ENCODE measurements at places on chromosomes 7 and 10.

GRCh38 chr10:104631946-104632345, 9.1 kb upstream of the SORCS3 start:
- no peak for DNase-seq

- no peak for DNase-seq
These were observed 2.8 kb upstream of the LBX1 start for GRCh38 chr10:101231912-101232689.

DNA sequence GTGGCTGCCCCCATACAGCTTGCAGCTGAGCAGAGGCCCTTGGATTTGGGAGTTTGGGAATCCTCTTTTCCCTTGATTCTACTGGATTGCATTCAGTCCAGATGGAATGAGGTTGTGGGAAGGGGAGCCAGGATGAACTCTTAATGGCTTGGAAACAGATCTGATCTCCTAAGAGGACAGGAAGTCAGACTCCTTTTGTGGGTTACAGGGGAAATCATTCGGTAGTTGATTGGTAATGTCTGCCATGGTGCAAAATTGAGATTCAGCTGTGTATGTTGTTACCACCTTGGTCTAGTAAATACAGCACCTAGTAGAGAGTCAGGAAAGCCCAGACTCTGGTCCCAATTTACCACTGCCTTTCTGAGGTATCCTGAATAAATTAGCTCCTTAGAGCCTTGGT, 144.2 kb upstream of the TNRC18 start:
- DNase-seq: no peak

DNA sequence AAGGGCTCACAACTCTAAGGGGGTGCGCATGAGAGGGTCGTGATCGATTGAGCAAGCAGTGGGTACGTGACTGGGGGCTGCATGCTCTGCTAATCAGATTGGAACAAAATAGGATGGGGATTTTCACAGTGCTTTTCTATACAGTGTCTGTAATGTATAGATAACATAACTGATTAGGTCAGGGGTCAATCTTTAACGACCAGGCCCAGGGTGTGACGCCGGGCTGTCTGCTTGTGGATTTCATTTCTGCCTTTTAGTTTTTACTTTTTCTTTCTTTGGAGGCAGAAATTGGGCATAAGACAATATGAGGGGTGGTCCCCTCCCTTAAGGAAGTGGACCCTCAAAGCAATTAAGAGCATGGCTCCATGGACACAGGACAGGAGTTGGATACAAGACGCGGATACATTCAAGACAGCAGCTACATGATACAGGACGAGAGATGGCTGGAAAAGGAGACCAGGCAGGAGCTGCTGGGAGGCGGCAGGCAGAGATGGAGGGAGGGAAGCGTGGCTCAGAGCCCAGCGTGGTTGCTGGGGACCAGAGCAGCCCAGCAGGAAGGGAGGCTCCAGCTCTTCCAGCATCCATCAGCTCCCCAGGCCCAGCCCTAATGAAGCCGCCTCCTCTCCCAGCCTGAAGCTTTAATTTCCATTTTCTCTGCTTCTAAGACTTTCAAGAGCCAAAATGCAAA, 31.6 kb downstream of the GSDME start:
- DNase-seq: no peak

- no peak for DNase-seq
These were observed 208.9 kb upstream of the INHBA start for GRCh38 chr7:41911792-41912191.

DNA sequence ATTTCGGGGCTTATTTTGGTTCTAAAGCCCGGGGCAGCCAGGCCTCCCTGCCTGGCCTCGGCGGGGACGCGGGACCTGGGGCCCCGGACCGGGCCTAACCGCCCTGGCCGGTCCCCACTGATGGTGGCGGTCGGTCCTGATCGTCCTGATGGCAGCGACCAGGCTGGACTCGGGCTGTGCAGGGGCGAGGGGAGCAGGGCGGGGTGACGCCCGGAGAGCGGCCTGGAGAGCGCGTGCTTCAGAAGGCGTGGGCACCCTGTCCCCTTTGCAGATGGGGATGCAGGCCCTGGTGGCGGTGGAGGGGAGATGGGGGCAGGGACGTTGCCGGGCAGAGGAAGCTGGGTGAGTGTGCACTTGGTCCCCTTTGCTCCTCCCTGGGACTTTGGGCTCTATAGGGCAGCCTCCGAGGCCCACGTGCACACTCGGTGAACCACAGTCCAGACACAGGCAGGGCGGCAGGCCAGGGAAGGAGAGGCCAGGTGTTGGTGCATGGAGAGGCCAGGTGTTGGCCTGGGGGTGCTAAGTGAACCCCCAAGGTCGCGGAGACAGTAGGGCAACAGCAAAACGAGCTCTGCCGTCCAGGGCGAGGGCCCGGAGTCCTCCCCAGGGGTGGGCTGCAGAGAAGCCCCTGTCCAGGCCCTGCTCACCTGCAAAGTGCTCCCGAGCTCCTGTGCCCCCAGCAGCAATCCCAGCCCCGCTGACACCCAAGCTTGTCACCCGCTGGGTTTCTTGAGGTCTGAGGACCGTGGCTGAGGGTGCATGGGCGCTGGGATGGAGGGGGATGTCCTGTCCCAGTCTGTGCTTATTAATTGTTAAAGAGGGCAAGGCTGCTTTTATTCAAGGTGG, 42.4 kb upstream of the FAM20C start:
- no peak for DNase-seq

- DNase-seq: peak; percentile 37
These were observed 27.9 kb downstream of the MTURN start for GRCh38 chr7:30162622-30163124.

DNA sequence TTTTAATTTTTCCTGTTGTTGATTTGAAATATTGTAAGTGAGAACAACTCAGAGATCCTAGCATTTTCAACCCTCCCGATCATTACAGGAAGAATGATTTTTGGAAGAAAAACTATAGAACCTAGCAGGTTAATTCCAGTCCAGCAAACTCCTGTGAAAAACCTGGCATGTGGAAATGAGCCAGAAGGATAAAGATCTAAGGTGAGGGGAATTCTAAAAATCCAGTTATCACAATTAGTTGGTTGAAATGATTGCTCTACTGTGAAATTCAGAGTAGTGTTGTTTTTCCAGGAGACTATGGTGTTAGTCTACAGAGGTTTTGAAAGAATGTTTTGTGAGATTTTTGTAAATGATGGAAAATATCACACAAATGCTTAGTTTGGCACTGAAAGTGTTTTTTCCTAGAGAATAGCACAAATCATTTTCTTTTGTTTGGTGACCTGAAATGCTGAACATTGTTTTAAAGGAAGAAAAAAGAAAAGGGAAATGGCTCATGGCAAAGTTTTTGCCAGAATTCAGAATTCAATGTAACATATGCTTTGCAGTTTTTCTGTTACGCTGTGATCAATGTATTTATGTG, 152.4 kb upstream of the SLC26A5 start:
- no peak for DNase-seq

DNA sequence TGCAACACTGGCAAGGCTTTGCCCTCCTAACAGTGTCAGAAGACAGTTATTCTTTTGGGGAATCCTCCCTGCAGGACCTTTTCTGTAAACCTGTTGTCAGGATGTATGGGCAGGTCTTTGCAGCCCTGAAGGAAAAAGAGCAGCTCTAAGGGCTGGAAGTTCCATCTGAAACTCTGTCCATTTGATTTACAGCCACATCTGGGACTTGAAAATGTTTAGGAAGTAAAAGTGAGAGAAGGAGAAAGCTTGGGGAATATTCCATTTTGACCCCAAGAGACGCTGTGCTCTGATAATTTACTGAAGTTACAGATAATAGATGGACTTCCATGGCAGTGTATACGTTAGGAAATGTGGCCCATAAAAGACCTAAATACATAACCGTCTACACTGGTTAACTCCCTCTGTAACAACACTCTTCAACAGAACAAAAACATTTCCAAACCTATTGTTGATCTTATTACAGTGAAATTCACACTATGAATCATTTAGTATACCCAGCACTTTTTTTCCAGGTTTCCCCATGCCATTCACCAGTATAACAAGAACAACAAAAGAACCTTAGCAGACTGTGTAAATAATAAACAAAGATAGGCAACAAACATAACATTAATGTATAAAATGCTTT, 89.1 kb downstream of the KIAA1549 start:
- DNase-seq: no peak

- DNase-seq: no peak
These were observed 7.7 kb downstream of the PNLIP start for GRCh38 chr10:116553378-116553980.

GRCh38 chr7:1340461-1341360, 108.0 kb downstream of the UNCX start:
- DNase-seq: no peak

DNA sequence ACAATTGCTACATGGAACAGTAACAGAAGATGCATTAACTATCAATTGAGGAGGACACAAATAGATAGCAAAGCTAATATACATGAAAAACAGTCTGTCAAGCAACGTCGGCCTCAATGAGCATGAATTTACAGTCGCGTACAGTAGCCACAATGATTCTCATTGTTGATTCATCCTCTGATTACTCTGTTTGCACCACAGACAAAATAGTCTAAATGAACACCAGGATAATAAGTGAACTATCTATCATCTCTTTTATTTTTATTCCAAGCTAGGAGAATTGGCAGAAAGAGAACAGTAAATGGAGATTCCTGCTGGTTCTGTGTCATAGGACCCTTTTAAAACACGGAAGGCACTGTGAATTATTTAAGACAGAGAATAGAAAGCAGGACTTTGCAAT, 108.5 kb downstream of the EVX1 start:
- no peak for DNase-seq

- no peak for DNase-seq
These were observed 17.9 kb upstream of the EIF3B start for GRCh38 chr7:2336626-2337299.

DNA sequence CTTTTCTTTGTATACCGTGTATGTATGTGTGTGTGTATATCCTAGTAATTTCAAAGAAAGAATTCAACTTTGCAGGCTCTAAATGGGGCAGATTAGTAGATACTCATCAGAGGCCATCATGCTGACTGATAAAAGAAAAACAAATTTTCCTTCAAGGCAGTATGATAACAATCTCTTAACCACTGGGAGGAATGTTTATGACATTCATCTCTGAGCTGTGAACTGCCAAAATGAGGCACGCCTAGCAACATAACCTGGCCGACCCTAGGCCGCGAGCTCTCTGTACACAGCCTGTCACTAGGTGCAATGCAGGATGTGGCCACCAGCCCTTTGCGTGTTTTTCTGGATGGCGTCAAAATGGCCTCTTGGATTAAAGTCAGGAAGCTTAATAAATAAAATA, 343.7 kb upstream of the GALNT17 start:
- no peak for DNase-seq

GRCh38 chr10:108169846-108170245, 1005.3 kb upstream of the SORCS1 start:
- DNase-seq: no peak

GRCh38 chr7:4959306-4959705, 319 bp upstream of the MMD2 start:
- no peak for DNase-seq
